ENCODE measurements at places on chromosomes 2 and 18. TPM values are rescaled to one million over a fixed set of nuclear protein-coding genes. Genes with fewer than 3 reads are reported as not detected.

CCDC102B gene
- total RNA-seq, result 5.8 TPM

GRCh38 chr2:174717916-174718315 is 46.4 kb downstream of the CHRNA1 start:
- no peak for DNase-seq
- no peaks in the 10 kb centered on the region for H3K27me3 ChIP-seq
- H3K27ac ChIP-seq, result no peak overlapping the region
- no peaks in the 10 kb centered on the region for H3K36me3 ChIP-seq
- peaks cover 15% of the 10 kb centered on the region for H3K4me1 ChIP-seq

GRCh38 chr2:144382849-144383248 is 137.1 kb downstream of the ZEB2 start:
- no peaks in the 10 kb centered on the region for H3K27me3 ChIP-seq
- peaks cover 24% of the 10 kb centered on the region for H3K4me1 ChIP-seq
- no peaks in the 10 kb centered on the region for H3K36me3 ChIP-seq
- DNase-seq, result peak; percentile 32
- no peak overlapping the region for H3K27ac ChIP-seq
- no peak overlapping the region for H3K4me3 ChIP-seq

- no peaks in the 10 kb centered on the region for H3K27me3 ChIP-seq
- no peak for DNase-seq
- H3K4me1 ChIP-seq, result peaks cover 10% of the 10 kb centered on the region
- H3K36me3 ChIP-seq, result no peaks in the 10 kb centered on the region
- H3K27ac ChIP-seq, result no peak overlapping the region
- H3K4me3 ChIP-seq, result no peak overlapping the region
Measured at GRCh38 chr2:12948961-12949353, 232.2 kb downstream of the TRIB2 start.

DNA sequence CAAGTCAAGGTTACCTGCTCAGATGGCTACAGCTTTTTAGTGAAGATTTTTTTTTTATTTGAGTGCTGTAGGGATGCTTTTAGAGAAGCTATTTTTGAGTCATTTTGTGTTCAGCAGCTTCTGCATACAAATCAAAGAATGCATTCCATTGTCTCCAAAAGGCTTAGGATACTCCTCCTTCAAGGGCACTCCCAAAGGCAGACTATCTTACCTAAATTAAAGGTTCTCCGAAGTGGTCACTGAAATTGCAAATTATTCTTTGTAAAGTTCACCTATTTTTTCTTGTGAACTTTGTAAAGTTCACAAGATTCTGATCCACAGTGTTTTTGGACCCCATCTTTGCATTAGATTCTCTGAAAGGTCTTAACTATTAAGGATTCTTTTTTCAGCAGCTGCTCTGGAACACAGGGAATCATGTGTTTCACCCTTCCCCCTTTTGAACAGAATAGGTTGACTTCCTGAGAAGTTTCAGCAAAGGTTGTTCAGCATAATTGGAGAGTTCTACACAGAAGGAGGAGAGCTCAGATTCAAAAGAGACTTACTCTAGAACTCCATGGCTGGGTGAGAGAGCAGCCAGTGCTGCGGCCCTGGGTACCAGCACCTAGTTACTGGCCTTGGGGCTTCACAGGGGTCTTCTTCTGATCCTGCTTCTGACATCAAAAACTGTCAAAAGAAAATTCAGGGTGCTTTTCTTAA is 14.5 kb downstream of the CLIP4 start:
- peaks cover 27% of the 10 kb centered on the region for H3K36me3 ChIP-seq
- no peak for DNase-seq
- no peak overlapping the region for H3K27ac ChIP-seq
- no peaks in the 10 kb centered on the region for H3K27me3 ChIP-seq

- H3K27me3 ChIP-seq, result no peaks in the 10 kb centered on the region
- no peak for DNase-seq
- H3K4me3 ChIP-seq, result no peak overlapping the region
Measured at GRCh38 chr2:144020047-144020446, 499.9 kb downstream of the ZEB2 start.

VPS4B gene
- total RNA-seq, result 74.9 TPM

SERPINB10 gene
- not detected for total RNA-seq

DNA sequence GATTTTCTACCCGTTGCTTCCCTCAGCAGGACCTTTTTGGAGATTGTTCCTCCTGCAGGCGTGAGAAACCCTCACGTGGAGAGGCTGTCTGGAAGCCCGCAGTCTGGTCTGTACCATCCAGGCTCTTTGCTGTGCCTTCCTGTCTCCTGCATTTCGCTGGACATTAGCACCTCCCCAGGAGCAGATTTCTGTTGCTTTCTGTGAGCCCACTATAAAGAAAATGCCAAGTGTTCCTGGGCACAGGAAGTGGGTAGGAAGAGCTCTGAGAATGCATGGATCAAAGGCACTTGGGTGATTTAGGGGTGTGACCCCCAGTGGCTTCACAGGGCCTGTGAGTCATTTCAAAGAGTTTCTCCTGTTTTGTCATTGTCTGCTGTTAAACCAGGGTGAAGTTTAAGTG is 27.3 kb downstream of the SPTBN1 start:
- no peaks in the 10 kb centered on the region for H3K27me3 ChIP-seq
- H3K4me1 ChIP-seq, result no peaks in the 10 kb centered on the region
- H3K36me3 ChIP-seq, result no peaks in the 10 kb centered on the region
- no peak for DNase-seq

ANKRD30BL gene
- total RNA-seq, result not detected

DNA sequence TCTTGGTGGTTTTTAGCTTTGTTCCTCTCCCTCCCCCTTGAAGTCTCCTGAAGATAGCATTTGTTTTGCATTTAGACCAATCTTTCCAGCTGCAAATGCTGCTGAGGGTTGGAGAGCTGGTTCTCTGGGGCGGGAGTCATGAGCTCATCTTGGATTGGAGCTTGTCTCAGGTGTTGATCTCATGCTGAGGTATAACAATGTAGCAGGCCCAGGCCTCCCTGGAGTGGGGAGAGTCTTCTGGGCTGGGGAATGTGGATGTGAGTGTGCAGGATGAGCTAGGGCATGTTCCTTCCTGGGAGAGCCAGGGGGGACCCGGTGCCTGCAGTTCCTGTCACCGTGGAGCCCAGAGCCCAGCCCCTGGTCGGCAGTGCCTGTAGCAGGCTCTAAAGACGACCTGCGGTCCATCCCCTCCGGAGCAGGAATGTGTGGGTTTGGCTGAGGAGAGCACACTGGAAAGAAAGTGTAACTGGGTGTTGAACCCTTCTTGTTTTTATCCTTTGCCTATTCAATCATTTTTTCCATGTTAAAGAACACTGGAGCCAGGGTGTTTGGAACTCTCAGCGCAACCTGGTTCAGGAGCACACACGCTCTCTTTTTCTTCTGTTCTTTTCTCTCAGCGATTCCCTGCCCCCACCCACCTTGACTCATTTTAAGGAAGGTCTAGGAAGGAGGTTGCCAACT is 2.7 kb downstream of the ZNF532 start:
- no peak overlapping the region for H3K27ac ChIP-seq
- DNase-seq, result no peak
- no peak overlapping the region for H3K4me3 ChIP-seq
- peaks cover 2% of the 10 kb centered on the region for H3K27me3 ChIP-seq
- H3K4me1 ChIP-seq, result peaks cover 5% of the 10 kb centered on the region
